ENCODE measurements at places on chromosomes 3 and 15.

DNA sequence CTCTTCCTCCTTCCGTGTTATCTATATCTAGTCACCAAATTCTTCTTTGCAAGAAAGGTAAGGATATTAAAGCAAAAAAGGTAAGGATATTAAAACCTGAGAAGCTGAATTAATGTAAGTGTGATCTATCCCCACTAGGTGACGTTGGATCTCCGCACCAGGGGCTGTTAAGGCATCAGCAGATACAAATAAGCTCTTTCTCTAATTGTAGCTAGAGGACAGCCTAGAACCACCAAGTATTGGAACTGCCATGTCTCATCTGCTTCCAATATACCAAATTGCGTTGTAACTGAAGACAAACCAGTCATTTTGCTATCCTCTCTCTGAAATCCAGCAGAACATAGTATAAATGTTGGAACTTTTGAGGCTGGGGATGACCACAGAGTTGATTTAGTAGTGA lies 471.2 kb upstream of the TGFBR2 start:
- DNase-seq, result peak; percentile 4

GRCh38 chr3:32865383-32865782 lies 47.6 kb downstream of the TRIM71 start:
- DNase-seq, result no peak

DNA sequence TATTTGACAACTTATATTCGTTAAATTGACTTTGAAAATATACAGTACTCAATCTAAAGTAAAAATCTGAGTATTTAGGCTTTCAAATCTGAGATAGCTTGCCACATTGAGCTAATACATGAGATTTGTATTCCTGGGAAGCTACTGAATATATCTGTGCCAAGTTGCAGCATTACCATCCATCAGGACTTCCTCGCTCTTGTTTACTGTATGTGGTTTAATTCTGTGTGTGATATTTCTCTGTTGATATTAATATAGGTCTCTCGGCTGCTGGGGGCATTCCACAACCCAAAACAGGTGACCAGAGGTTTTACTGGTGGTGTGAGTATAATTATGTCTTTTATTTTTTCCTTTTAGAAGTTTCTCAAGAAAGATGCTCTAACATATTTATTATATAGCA lies 5.8 kb downstream of the IDH3A start:
- no peak for DNase-seq

- no peak for DNase-seq
Measured at GRCh38 chr3:7696320-7696719, 805.3 kb upstream of the LMCD1 start.

DNA sequence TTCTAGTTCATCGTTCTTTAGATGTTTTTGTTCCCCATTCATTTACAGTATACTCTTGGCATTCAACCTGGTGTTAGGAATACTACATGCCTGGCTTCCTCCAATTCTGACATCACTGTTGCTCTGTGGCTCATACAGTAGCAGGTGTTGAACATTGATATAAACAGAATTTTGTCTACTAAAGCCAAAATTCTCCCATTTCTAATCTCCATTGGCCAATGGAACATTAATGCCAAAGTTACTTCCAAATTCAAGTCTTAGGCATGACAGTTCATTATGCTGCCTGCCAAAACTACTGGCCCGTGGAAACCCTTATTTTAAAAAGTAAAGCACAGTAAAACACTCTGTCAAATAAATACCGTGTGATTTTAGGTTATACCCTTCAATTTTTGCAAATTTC lies 368.0 kb downstream of the NAALADL2 start:
- no peak for DNase-seq

DNA sequence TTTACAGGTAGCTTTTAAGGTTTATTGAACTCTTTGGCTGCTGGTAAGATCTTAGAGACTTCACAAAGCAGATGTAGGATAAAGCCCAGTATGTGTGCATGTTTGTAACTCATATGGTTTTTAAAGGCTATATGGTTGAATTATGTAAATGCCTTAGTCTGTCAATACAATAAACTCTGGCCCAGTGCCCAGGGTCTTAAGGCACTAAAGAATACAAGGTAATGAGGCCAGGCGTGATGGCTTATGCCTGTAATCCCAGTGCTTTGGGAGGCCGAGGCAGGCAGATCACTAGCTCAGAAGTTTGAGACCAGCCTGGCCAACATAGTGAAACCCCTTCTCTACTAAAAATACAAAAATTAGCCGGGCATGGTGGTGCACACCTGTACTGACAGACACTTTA lies 170.3 kb upstream of the CGNL1 start:
- no peak for DNase-seq

DNA sequence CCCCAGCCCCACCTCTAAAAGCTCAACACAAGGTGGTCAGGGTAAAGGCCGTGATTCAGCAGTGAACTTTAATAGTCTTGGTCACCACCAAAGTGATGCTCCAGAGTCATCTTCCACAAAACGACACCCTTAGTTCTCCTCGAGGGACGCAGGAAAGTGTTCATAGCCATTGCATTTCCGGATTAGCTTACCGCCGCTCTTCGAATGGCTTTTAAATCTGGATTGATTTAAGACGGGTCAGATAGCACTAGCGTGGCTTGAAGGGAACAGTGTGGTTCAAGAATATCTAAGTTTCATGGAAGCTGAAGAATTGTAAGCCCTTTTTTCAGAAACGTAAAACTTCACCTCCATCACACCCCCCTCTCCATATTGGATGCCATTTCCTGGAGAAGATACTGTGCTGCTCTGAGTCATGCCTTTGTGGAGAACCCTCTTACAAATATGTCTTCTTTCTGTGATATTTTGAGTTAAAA lies 829 bp downstream of the RNF7 start:
- DNase-seq, result peak; percentile 29

GRCh38 chr15:69734699-69735098 lies 282.1 kb downstream of the RPLP1 start:
- no peak for DNase-seq

GRCh38 chr3:43215663-43216275 lies 70.6 kb upstream of the SNRK start:
- DNase-seq, result no peak

- no peak for DNase-seq
Measured at GRCh38 chr15:32893421-32893820, 175.6 kb downstream of the GREM1 start.

GRCh38 chr3:10764259-10765051 lies 51.6 kb upstream of the SLC6A11 start:
- no peak for DNase-seq

- no peak for DNase-seq
Measured at GRCh38 chr3:131349454-131349853, 32.1 kb upstream of the NUDT16 start.

GRCh38 chr15:98324341-98324970 lies 323.9 kb upstream of the IGF1R start:
- DNase-seq, result no peak

DNA sequence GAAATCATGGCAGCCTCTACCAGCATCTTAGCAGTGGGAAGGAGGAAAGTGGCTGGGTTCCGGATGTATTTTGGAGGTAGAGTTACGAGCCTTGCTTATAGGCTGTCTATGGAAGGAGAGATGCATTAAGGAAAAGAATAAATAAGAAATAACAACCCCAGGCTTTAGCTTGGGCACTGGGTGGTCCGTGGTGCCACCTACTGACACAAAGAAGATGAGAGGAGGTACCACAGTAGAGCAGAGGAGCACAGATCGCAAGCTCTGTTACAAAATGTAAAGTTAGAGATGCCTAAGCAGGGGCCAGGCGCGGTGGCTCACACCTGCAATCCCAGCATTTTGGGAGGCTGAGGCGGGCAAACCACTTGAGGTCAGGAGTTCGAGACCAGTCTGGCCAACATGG lies 74.8 kb downstream of the TMEM39A start:
- no peak for DNase-seq

GRCh38 chr3:64667138-64667537 lies 20.7 kb downstream of the ADAMTS9 start:
- DNase-seq, result no peak

DNA sequence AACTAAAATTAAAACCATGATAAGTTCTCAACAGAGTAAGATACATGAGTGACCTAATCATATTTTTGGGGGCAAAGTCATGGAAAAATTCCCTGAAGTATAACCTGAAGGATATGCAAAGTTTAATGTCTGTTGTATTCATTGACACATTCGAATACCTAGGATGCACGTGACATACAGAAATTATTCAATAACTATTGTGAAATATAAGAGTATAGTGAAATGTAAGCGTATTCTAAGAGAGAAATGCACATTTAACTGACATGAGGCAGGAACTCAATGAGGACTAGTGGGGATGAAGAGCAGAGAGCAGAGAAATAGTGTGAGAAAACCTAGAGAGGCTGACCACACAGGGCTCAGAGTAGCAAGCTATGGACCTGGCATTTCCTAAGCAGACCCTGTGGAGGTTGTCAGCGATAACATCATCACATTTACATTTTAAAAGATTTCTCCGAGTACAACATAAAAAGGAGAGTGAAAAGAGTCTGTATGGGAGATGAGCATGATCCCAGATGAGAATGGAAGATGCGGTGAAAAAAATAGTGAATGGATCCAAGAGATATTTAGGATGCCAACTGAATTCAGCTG lies 588.8 kb downstream of the MAGI1 start:
- no peak for DNase-seq

DNA sequence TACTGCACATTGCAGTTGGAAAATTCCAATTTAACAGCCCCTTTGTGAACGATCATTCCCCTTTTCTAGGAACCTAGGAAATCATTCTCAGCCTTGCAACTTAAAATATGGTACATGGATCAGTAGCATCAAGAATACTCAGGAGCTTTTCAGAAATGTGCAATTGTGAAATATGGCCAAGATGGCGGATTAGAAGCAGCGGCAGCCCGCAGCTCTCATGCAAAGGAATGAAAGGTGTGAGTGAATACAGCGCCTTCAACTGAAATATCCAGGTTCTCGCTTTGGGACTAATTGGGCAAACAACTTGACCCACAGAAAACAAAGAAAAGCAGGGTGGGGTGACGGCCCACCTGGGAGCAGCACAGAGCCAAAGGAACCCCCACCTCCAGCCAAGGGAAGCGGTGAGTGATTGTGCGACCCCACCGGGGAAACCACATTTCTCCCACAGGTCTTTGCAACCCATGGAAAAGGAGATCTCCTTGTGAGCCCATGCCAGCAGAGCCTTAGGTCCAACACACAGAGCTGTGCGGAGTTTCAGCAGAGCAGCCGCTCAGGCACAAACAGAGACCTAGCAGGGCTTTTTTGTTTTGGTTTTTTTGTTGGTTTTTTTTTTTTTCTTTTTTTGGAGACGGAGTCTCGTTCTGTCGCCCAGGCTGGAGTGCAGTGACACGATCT lies 7.6 kb upstream of the AVEN start:
- no peak for DNase-seq

DNA sequence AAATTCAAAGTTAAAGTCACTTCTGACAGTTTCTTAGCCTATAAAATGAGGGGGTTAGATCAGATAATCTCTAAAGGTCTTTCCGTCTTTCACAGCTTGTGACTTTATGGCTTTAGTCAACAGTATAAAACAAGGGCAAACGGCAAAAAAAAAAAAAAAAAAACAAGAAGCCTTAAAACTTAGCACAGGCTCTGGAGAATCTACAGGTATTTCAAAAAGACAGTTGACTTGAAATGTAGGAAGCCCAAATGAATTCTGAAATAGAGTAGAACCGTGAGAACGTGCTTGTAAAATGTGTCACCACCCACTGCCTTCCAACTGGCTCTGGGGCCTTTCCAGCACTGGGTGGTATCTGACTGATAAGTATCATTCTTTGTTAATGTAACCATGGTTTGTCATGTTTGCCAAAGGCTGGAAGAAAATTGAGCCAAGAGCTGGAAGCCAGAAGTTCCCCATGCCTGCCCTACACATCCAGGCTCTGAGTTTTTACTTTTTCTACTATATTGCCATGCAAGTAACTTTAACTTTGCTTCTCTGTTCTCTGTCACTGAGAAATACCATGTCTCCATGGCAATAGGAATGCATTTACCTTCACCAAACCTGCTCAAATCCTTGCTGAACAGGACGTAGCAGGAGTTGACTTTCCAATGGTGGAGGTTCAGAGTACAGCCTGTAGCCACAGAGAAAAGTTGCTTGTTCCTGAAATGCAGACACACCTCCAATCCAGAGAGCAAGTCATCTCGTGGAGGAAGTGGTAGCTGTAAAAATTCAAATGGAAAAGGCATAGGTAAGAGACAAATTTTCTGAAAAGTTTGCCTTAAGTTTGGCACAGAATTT lies 35.8 kb upstream of the THSD4 start:
- no peak for DNase-seq

- peak; percentile 85 for DNase-seq
Measured at GRCh38 chr15:88894348-88894818, 961 bp downstream of the HAPLN3 start.

GRCh38 chr3:39275052-39275451 lies 4.8 kb downstream of the CX3CR1 start:
- no peak for DNase-seq

DNA sequence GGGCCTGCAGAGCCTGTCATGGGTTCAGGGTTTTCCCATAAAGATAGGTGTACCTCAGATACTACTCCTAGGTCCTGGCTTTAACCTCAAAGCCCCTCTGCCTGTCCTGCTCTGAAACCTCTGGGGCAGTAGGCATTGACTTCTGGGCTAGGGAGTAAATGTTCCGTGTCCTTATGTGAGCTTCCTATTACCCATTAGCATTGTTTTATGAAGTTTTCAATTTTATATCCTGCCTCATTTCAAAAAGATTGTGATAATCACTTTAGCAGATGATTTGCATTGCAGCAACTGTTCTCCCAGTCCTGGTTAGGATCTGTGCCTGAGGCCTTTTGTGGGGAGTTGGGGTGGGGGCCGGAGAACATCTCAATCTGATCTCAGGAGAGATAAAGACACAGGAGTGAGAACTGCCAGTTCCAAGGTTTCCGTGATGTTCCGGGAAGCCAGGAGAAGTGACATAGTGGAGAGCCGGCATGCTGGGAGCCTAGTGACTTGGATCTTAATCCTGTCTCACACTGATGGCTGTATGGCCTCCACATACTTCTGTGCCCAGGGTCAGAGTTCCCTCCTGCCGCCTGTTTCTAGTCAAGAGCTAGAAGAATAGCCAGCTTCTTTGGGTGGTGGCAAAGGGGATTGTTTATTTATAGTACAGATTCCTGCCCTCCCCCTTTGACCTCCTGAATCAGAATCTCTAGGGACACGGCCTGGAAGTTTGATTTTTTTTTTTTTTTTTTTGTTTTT lies 10.6 kb downstream of the TPM1 start:
- no peak for DNase-seq

DNA sequence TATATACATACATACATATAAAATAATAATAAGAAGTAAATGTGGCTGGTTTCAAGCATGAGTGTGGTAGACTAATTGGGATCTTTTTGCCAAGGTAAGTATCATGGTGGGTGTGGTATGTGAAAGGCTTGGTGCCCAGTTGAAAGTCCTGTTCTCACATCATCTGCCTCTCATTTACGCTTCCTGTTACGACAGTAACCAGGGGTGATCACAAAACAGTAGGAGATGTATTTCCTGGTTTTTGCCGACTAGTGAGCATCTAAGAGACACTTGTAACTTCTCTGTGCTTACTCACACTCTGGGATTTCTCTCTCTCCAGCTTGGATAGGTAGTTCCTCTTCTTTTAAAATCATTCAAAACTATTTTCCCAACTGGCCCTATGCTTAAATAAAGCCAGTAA lies 1028.3 kb upstream of the NR2F2 start:
- no peak for DNase-seq
